ENCODE measurements at places on chromosomes 4 and X. TPM values are rescaled to one million over a fixed set of nuclear protein-coding genes. Genes with fewer than 3 reads are reported as not detected.
A peak's percentile ranks its signal among the peaks of the same experiment; 100 is the strongest.

Gene DUX4
- total RNA-seq: not detected

Gene RASL11B
- total RNA-seq: 0.35 TPM

Gene GAGE12H
- not detected for total RNA-seq

Gene NSG1
- total RNA-seq: 5.9 TPM

Gene NAP1L2
- 1.8 TPM for total RNA-seq

Gene CXCL8
- 0.89 TPM for total RNA-seq

Gene GPM6B
- total RNA-seq: 8.6 TPM

Gene BCORL1
- total RNA-seq: 8.3 TPM

DNA sequence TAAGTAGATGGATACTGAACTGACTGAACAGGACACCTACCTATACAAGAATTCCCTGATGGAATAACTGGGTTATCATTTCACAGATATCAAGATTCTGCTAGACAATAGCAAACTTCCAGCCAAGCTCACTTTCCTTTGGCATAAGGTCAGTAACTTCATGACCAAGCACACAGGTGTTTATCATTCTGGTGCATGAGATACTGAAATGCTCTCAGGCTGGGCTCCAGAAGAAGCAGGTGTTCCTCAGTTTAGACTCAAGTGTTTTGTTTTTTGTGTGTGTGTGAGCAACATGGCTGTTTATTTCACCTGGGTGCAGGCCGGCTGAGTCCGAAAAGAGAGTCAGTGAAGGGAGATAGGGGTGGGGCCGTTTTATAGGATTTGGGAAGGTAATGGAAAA is 201.5 kb upstream of the SPOCK3 start:
- H3K4me1 ChIP-seq: no peaks in the 10 kb centered on the region
- H3K4me3 ChIP-seq: no peak overlapping the region
- no peak overlapping the region for H3K27ac ChIP-seq
- no peak for DNase-seq
- H3K36me3 ChIP-seq: no peaks in the 10 kb centered on the region

DNA sequence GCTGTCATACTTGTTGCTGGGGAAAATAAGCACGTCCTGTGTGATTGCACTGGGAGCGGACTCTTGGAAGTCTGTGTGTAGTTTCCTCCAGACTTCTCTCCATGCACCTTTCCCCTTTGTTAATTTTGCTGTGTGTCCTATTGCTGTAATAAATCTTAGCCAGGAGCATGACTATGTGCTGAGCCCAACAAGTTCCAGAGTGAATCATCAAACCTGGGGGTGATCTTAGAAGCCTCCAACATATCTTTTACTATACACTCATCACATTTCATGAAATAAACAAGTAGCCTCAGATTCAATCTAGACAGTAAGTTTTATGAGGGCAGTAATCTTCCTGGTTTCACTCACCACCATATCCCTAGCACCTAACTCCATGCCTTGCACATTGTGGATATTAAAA is 43.3 kb upstream of the FGF13 start:
- no peak for DNase-seq
- H3K27me3 ChIP-seq: no peaks in the 10 kb centered on the region
- H3K4me1 ChIP-seq: no peaks in the 10 kb centered on the region
- no peak overlapping the region for H3K4me3 ChIP-seq

- DNase-seq: no peak
- H3K4me1 ChIP-seq: no peaks in the 10 kb centered on the region
- H3K27me3 ChIP-seq: no peaks in the 10 kb centered on the region
- no peak overlapping the region for H3K4me3 ChIP-seq
- H3K27ac ChIP-seq: no peak overlapping the region
Observed at GRCh38 chrX:10725071-10725470, 104.7 kb upstream of the MID1 start.

- no peaks in the 10 kb centered on the region for H3K27me3 ChIP-seq
- no peak overlapping the region for H3K4me3 ChIP-seq
- no peaks in the 10 kb centered on the region for H3K36me3 ChIP-seq
- no peak overlapping the region for H3K27ac ChIP-seq
- peak; percentile 65 for DNase-seq
- H3K4me1 ChIP-seq: no peaks in the 10 kb centered on the region
Observed at GRCh38 chrX:154028502-154029184, 8.9 kb upstream of the IRAK1 start.

DNA sequence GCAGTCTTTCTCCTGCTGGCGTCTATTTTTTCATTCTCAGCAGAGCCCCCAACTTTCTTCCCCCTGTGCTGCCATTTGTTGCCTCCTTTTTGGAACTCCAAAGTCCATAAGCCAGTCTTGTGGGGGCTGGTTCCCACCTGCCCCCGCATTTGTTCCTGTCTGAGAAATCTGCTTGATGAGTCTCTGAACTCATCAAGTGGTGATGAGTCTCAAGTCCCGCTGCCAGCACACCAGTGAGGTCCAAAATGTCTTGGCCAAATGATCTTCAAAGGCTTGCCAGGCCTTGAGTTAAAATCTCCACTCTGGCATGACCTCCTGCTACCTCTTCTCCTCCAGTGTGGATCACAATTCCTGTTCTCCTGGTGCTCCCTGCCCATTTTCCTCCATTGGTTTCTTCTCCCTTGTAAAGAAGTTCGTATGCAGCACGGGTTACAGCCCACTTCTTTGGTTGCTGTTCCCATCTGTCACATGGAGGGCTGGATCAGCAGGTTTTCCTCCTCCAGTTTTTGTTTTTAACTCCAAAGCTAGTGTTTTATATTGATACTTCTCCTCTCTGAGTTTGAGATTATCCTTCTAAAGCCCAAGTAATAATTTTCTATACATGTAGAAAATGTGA is 72.7 kb upstream of the LIMCH1 start:
- H3K4me1 ChIP-seq: no peaks in the 10 kb centered on the region
- H3K4me3 ChIP-seq: no peak overlapping the region
- H3K36me3 ChIP-seq: no peaks in the 10 kb centered on the region
- no peaks in the 10 kb centered on the region for H3K27me3 ChIP-seq
- H3K27ac ChIP-seq: no peak overlapping the region
- no peak for DNase-seq

DNA sequence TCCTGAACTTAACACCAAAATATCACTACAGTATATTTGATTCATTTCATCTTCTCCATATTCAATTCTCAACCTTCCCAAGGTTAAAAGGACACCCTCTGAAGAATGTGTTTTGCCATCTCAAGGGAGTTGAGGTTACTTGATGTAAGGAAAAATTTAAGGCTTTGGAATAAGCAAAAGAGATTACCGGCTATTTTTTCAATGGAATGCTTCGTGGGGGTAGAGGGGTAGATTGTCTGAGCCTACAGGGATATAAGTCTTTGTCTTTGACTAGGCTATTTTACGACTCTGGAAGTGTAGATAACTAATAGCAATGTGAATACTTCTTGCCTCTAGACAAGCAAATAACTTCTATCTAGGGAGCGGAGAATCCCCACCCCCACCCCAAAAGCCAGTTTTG is 78.2 kb downstream of the BCOR start:
- DNase-seq: no peak
- no peak overlapping the region for H3K4me3 ChIP-seq
- no peaks in the 10 kb centered on the region for H3K36me3 ChIP-seq

DNA sequence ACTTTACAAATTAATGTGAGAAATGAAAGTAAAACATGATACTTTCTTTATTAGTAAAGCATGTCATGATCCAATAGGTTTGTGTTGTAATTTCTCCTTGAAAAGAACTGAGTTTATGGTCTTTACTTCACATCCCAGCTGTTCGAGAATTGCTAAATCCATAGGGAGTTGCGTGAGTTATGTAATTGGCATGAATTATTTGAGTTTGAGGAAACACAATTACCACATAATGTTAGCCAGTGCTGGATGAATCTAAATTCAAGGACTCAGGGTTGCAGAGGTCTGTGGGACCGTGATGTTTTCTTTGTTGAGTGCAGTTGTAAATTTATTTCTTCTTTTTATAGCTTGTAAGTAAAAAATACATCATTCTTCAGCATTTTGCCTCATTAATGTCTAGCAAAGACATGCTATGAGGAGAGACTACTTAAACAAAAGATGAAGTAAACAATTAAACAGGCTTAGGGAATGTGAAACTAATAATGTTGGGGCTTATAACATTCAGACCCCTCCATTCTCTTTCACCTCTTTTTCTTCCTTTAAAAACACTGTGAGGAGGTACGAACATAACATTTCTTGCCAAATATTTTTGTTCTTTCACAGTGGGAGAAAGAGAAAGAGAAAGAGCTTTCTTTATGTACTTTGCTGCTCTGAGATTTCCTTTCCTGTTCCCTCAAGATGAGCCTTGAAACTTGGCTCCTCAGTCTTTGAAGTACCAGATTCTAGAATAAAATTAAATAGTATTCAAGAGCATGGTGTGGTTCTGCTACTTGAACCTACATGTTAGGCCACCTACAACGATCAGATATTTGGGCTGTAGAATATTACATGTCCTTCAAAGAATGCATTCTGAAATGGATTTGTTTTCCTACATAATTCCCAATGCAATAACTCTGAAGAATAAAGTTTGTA is 159.6 kb upstream of the ANK2 start:
- H3K27me3 ChIP-seq: no peaks in the 10 kb centered on the region
- no peak overlapping the region for H3K4me3 ChIP-seq
- H3K4me1 ChIP-seq: no peaks in the 10 kb centered on the region
- H3K27ac ChIP-seq: no peak overlapping the region
- no peak for DNase-seq
- H3K36me3 ChIP-seq: no peaks in the 10 kb centered on the region

DNA sequence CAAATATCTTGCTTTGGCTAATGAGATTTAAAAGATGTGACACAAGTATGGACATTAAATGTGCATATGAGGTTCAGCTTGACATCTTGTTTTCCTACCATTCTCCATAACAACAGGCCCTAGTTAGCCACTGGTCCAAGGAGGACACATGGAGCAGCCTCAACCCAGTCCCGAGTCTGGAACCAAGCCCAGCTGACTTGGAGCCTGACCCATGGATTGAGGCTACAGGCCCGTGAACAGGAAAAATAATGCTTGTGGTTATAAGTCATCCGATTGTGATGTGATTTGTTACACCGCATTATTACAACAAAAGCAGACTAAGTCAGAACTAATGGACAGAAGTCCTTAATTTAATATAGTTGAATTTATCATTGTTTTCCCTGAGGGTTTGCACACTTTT is 123.2 kb upstream of the BANK1 start:
- no peaks in the 10 kb centered on the region for H3K36me3 ChIP-seq
- H3K4me1 ChIP-seq: no peaks in the 10 kb centered on the region
- no peak overlapping the region for H3K27ac ChIP-seq
- H3K4me3 ChIP-seq: no peak overlapping the region
- H3K27me3 ChIP-seq: no peaks in the 10 kb centered on the region

DNA sequence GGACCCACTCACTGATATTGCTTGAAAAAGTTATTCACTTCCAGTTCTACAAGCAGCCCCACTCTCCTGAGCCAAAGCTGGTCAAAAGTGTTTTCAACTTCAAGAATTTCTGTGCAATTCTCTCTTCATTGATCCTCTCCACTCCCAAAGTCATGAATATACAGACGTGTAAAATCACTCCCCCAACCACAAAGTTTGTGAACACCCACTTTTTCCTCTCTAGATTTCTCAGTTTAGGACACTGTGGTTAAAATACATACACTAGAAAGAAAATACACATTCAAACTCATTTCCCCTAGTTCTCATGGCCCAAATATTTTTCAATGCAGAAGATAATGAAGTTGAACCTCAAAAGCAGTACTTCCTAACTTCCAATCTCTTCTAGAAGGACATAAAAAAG is 116.3 kb downstream of the MSN start:
- no peak overlapping the region for H3K4me3 ChIP-seq
- no peaks in the 10 kb centered on the region for H3K36me3 ChIP-seq
- no peak for DNase-seq
- H3K27me3 ChIP-seq: no peaks in the 10 kb centered on the region
- no peaks in the 10 kb centered on the region for H3K4me1 ChIP-seq
- no peak overlapping the region for H3K27ac ChIP-seq

DNA sequence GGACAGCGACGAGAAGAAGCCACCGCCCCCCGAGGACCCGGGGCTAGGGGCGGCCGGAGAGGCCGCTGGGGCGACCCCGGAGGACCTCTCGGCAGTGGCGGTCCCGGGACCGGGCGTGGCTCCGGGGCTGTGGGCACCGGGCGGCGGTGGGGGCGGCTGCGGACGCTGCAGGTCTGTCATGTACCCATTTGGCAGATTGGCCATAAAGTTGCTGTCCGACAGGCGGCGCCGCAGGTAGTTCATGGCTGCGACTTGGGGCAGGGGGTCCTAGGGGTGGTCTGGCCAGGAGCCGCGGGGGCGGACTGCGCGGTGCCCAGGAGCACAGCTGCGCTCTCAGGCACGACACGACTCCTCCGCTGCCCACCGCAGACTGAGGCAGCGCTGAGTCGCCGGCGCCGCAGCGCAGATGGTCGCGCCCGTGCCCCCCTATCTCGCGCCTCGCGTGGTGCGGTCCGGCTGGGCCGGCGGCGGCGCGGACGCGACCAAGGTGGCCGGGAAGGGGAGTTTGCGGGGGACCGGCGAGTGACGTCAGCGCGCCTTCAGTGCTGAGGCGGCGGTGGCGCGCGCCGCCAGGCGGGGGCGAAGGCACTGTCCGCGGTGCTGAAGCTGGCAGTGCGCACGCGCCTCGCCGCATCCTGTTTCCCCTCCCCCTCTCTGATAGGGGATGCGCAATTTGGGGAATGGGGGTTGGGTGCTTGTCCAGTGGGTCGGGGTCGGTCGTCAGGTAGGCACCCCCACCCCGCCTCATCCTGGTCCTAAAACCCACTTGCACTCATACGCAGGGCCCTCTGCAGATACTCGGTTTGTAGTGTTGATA is at the start of gene SYN1:
Gene SYN1 (minus strand): TSS at position 372 of the 817 bp plus-strand sequence. CDS start 129 bp downstream, at position 243.
- peak; percentile 58 for DNase-seq
- H3K27me3 ChIP-seq: no peaks in the 10 kb centered on the region
- no peaks in the 10 kb centered on the region for H3K4me1 ChIP-seq
- H3K27ac ChIP-seq: no peak within 1 kb of the TSS
- peak within 1 kb of the TSS; percentile 27 for H3K4me3 ChIP-seq

DNA sequence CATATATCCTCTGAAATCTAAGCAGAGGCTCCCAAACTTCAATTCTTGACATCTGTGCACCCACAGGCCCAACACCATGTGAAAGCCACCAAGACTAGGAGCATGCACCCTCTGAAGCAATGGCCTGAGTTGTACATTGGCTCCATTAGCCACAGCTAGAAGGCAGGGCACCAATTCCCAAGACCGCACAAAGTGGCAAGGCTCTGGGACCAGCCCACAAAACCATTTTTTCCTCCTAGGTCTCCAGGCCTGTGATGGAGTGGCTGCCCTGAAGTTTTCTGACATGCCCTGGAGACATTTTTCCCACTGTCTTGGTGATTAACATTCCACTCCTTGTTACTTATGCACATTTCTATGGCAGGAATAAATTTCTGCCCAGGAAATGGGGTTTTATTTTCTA is 232.2 kb upstream of the GRID2 start:
- no peaks in the 10 kb centered on the region for H3K36me3 ChIP-seq
- no peaks in the 10 kb centered on the region for H3K27me3 ChIP-seq
- H3K4me1 ChIP-seq: no peaks in the 10 kb centered on the region

- no peaks in the 10 kb centered on the region for H3K36me3 ChIP-seq
- no peak overlapping the region for H3K4me3 ChIP-seq
- no peak overlapping the region for H3K27ac ChIP-seq
- peaks cover 21% of the 10 kb centered on the region for H3K27me3 ChIP-seq
- H3K4me1 ChIP-seq: no peaks in the 10 kb centered on the region
Observed at GRCh38 chrX:3803305-3803704, 89.9 kb upstream of the PRKX start.
